Muscle of leg (tissue), 16 donors: ENCODE measurements at places on chromosomes 3 and 15. TPM values are rescaled to one million over a fixed set of nuclear protein-coding genes. Genes with fewer than 3 reads are reported as not detected.

DNA sequence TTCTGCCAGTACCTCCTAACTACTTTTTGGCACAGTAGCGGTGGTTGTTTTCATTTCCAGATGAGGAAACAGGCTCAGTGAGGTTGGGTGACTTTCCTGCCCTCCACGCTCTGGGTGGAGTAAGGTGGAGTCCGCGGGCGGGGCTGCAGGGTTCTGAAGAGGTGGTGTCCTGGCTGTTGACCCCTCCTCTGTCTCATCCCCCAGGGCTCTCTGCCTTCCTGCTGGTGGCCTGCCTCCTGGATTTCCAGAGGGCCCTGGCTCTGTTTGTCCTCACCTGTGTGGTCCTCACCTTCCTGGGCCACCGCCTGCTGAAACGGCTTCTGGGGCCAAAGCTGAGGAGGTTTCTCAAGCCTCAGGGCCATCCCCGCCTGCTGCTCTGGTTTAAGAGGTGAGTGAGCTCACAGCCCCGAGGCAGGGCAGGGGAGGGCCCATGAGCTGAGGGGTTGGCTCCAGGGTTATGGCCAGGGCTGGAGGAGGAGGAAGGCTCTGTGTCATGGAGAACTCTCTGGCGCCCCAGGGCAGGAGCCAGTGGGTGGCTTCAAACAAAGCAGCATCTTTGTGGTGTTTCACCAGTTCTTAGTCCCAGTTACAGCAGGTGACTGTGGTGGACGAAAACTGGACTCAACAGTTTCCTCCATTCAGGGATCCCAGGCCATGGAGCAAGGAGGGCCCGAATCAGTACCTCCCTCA lies 10.4 kb downstream of the SLC28A1 start:
- no peak for DNase-seq

DNA sequence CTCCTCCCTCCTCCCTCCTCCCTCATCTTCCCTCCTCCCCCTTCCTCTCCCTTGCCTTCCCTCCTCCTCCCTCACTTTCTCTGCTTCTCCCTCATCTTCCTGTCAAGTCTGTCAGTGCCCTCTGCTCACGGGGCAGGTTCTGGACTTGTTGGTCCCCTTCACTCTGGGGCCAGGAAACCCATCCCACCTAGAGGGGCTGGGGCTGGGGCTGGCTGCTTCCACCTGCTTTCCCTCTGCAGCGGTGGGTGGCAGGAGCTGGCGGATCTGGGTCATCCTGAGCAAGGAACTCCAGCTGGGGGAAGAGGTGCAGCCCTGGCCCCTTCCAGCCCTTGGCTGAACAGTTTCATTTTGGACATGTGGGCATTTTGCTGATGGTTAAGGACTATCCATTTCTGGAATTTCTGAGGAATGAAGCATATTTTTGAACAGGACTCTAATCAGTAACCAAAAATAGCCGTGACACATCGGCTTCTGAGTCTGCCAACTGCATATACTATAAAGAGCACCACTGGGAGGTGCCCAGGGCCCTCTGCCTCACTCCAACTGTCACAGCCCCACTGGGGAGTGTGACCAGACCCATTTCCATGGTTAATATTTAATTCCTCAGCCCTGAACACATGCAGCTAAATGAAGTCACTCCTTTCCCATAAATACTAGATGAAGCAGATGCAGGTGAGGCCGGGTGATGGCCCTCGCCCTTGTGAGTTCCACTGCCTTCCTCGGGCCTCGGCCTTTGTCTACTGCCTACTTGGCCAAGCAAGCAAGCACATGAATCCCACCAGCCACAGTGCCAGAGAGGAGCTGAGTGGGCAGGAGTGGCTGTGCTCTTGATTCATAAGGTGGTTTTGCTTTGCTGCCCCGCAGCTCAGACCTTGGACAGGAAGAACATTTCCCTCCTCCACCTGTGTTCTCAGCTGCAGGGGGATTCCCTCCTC lies 39.8 kb downstream of the CHDH start:
- no peak for DNase-seq

DNA sequence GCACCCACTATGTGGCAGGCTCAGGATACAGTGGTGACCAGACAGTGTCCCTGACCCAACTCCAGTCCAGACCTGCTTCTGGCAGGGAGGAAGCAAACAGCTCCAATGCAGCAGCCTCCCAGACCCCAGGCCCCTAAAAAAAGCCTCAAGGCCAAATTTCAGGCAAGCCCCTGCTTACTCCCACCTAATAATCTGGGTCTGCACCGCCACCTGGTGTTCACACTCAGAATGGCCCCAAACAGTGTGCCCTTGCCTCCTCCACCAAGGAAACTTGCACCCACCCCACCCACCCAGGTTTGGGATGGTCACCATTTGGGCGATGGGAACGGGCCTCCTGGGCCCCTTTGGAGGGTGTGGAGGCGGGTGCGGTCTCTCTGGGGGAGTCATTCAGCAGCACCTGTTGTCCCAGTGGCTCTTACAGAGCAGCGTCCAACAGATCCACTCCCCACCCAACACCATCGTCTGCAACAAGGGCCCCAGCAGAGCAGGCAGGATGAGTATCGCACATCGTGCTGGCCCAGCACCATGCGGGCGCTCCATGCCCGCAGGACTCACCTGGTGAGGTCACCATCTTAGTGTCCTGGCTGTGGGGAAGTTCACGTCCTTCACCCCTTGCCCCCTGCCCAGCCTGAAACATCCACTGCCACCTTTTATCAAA lies 17.3 kb downstream of the C3orf18 start:
- peak; percentile 62 for DNase-seq

GOLGA8O gene
- 0.20 TPM for polyA plus RNA-seq
